ENCODE measurements at places on chromosomes 6 and 20.

DNA sequence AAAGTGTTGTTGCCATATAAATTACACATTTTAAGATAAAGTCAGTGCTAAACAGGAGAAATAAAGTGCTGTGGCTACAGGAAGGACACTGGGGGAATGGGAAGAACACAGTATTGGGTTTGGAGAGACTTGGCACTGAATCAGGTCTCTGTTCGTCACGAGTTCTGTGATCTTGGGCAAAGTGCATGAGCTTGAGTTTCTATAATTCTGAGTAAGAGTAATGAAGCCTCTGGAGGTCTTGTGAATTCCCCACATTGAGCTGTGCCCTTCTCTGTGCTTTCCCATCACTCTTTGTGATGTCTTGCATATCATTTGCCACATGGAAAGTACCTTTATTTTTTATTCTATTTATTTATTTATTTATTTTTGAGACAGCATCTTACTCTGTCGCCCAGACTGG is 16.8 kb upstream of the EEF1A1 start:
- DNase-seq = no peak

DNA sequence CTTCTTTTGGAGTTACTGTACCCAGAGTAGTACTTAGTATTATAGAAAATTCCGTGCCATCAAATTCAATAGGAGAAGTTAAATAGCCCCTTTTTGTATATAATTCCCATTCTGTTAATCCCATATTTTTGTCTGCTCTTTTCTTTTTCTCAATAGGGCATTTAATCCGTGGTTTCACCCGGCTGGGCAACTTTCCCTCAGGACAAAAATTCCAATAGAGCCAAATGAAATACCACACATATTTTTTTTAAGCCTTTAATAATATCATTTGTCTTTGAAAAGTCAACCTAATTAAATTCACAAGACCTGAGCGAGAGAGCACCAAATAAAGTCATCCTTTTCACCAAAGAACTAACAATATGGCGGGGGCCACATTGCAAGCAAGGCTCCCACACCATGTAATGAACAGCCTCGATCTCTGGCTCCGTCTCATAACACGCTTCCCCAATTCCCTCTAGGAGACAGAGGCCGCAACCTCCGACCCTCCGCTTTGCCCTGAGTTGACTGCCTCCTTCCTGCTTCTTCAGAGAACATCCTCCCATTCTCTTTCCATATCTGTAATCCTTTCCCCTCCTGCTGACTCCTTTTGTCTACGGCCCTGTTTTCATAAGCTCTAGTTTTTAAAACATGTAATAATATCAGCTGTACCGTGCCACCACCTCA is 13.6 kb downstream of the NHSL1 start:
- DNase-seq = no peak

GRCh38 chr6:88725111-88725975 is 238.1 kb downstream of the RNGTT start:
- no peak for DNase-seq

GRCh38 chr20:62795023-62795761 is 1.1 kb upstream of the MRGBP start:
- peak; percentile 79 for DNase-seq

DNA sequence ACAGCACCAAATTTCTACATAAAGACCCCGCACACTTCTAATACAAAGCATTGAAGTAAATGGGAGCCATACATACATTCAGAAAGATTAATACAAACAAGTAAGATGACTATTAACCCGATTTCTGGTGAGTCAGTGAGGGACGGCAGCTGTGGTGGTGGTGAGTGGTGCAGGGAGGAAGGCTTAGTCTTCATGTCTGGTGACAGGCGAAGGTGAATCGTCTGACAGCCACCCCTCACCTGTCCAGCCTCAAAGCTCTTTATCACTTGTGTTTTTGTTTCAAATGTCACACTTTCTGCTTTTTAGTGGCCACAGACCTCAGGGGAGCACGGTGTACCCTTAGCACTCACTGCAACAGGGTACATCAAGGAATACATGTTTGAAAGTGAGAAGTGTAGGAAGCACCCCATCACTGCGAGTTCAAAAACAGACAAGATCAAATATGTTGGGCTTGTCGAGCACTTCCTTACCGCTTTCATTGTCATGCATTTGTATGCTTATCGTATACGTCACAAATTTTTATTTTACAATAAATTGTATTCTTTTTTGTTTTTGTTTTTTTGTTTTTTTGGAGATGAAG is 63.5 kb downstream of the IRF4 start:
- no peak for DNase-seq

- DNase-seq = peak; percentile 63
Observed at GRCh38 chr20:51533291-51534172, 9.0 kb downstream of the NFATC2 start.

GRCh38 chr6:64146876-64147275 is 511.3 kb downstream of the PHF3 start:
- DNase-seq = no peak

DNA sequence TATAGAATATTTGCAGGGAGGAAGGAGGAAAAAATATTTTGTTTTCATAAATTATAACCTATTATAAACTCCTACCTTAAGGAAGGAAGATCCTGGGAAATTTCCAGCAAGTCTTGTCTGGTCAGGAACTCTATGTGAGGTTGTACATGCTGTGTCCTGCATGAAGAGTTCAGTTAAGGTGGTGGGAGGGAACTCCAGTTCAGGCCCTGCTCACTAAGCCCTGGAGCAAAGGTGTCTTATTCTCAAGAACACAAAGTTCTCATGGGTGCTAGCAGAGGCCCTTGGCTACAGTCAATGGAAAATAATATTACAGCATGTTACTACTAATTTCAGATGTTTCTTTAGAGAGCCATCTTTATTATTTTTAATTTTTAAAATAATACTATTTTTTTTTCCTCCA is 3.8 kb upstream of the OGFRL1 start:
- no peak for DNase-seq

GRCh38 chr6:119834418-119834817 is 484.9 kb upstream of the MAN1A1 start:
- no peak for DNase-seq

DNA sequence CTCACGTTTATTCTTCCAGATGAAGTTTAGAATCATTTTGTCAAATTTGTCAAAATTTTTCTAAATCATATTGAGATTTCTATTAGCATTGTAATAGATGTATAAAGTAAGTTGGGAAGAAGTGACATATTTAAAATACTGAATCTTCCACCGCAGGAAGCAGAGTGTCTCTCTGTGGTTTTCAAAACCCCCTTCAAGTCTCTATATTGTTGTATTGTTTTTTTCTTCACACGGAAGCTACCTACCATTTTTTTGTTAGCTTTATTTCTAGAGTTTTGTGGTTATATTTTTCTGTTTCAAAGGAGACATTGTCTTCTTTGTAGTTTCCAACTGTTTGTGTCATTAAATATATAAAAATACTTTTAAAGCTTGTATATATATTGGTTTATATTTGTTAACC is 188.6 kb downstream of the ZDHHC14 start:
- no peak for DNase-seq

DNA sequence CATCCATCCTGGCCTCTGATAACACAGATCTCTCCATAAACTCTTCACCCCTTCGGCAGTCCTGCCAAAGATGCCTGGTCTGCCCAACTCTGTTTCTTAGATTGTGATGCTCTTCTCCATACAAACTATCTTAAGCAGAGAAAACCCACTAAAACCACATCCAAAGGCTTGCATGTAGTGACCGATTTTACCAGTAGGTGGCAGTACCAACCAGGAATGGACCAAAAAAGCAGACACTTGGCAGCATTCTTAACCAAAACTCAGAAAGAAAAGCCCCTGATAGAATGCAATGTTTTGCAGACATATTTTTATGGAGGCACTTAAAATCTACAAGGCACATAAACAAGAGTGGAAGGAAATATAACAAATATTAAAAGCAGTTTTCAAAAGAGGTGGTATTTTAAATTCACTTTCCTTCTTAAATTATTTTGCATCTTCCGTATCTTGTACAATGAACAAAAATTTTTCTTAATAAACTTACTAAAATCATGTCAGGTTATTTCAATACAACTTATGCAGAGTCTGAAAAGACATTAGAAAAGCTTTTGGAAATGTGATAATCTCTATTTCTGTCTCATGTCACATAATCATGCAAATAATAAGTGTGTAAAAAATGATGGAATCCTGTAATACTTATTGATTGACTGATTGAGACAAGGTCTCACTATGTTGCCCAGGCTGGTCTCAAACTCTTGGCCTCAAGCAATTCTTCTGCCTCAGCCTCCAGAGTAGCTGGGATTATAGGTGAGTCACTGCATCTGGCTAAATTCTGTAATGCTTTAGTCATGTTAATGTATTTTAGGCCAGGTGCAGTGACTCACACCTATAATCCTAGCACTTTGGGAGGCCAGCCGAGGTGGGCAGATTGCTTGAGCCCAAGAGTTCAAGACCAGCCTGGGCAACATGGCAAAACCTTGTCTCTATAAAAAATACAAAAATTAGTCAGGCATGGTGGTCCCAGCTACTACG is 29.4 kb downstream of the LRP11 start:
- DNase-seq = peak; percentile 44

- DNase-seq = no peak
Observed at GRCh38 chr6:136920671-136921380, 1.3 kb upstream of the SLC35D3 start.

DNA sequence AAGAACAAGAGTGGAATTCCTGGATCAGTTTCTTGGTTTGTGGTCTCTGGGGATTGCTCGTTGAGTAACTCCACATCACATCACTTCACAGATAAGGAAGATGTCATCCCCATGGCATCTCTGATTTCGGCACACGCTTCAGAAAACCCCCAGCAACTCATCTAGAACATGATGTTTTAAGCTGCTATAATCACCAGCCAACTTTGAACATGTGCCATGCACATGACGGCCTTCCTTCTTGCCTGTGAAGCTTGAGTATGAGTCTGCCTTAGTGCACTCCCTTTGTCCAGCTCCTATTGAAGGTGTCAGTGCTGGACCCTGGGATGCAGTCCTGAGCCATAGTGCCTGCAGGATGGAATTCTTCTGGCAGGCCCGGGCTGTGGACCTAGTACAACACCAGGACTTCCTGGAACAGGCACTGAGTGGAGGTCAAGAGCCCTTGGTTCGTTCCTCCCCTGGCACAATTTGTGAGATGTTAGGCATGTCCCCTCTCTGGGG is 231.5 kb upstream of the SUPT3H start:
- DNase-seq = peak; percentile 26

DNA sequence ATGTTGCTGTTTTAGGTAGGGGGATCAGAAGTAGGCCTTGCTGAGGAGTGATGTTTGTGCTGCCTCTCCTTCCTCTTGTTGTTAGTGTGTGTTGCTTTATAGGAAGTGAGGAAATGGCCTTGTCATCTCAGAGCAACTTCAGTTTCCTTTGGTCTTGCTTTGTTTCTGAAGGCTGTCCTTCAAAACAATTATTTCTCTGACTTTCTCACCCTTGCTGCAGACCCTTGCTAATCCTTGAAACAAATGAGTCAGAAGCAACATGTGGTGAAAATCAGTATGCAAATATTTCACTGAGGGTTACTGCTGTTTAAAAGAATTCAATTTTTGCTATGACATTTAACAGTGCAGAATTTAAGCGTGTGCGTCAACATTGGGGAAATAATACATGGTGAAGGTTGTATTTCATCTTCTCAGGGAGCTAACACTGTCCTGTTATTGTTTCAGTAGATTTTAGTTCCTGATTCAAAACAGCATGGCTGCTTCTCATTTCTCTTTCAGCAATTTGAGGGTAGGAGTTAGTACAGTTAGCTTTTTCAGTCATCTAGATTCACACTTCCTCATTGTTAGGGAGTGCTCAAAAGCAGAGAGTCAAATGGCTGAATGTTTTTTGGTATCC is 13.8 kb downstream of the RNF144B start:
- no peak for DNase-seq

DNA sequence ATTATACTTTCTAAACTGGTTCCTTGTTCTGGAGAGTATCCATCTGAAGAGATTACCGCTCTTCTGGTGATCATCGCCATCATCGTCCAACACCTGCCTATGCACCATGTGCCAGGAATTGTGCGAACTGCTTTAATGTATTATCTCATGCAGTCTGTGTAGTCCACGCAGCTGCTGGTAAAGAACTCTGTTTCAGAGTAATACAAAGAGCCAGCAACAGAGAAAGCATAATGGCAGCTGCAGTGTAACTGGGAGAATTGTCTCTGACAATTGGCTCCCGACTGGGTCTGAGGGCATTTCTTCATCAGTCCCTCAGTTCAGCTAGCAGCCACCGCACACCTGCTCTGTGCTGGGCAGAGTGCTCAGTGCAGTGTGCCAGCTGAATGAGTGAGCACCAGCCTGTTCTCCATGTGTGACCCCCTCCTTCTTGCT is 383.4 kb downstream of the GRIK2 start:
- DNase-seq = no peak

GRCh38 chr20:38650010-38650409 is 48.4 kb downstream of the ARHGAP40 start:
- DNase-seq = no peak

DNA sequence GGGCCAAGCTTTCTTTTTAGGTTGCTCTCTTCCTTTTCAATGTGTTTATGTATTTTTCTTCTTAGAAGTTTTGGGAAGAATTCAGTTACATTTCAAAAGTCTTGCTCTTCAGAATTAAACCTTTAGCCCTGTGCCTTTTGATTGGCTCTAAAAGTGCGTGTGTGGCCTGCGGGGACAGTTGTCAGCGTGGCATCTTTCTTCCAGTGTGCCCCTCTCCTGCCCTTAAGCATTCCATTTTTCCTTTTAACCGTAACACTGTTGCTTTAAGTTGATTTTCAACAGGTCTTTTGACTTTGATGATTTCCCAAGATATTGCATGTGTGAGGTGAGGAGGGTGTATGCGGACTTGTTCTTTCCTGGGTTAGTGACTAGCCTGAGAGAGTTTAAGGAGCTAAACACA is 999.1 kb upstream of the FLRT3 start:
- no peak for DNase-seq

DNA sequence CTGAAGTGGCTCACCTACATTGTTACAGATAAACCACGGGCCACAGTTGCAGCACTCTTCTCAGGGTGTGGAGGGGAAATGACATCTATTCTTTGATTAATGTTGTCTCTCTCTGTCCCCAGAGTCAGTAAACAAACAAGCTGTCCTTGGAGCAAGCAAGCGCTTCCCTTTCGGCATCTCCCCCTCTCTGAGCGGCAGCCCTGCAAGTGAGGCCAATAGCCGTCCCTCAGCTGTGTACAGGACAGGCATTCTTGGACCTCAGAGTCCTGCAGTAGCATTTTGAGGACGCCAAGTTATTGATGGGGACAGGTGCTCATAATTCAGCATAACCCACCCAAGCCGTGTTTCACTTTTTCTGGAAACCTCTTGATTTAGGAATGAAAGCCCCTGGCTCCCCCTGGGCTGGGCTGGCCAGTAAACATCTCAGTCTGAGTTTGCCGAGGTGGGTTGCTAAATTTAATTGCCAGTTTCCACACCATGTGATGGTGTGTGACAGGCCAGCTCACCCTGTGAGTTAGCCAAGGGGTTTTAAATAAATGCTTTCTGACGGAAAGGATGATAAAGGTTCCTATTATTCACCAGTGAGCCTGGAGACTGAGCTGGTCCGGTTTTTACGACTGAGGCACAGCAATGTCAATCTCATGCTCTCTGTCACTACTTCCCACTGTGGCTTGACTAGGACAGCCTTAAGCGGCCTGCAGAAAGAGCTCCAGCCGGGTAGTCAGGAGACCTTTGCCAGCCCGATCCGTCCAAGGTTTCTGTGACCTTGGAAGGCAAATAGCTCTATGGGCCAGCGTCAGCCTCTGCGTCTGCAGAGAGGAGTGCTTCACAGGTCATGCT is 214.8 kb upstream of the RREB1 start:
- DNase-seq = no peak

GRCh38 chr6:145015739-145016558 is 719.4 kb downstream of the EPM2A start:
- peak; percentile 51 for DNase-seq

- DNase-seq = no peak
Observed at GRCh38 chr20:4306206-4306605, 290.8 kb upstream of the RNF24 start.

GRCh38 chr6:130929036-130929678 is 102.0 kb downstream of the SMLR1 start:
- DNase-seq = no peak

- no peak for DNase-seq
Observed at GRCh38 chr6:146666909-146667308, 68.1 kb downstream of the ADGB start.

Measured in HTR-8/SVneo (cell line).